Activated CD4-positive, alpha-beta T cell treated with anti-CD3 and anti-CD28 coated beads for 36 hours (primary cell): ENCODE measurements at places on chromosomes 3 and 15. TPM values are rescaled to one million over a fixed set of nuclear protein-coding genes. Genes with fewer than 3 reads are reported as not detected.
A peak's percentile ranks its signal among the peaks of the same experiment; 100 is the strongest.

GRCh38 chr3:191262650-191263049 is 63.6 kb downstream of the OSTN start:
- peaks cover 2% of the 10 kb centered on the region for H3K27me3 ChIP-seq
- no peaks in the 10 kb centered on the region for H3K4me1 ChIP-seq
- no peak overlapping the region for H3K4me3 ChIP-seq
- DNase-seq: no peak
- no peaks in the 10 kb centered on the region for H3K36me3 ChIP-seq

Gene CACNA1D
- total RNA-seq: 0.21 TPM

Gene CEMIP
- total RNA-seq: not detected

Gene IL12A
- total RNA-seq: not detected

Gene TUSC7
- not detected for total RNA-seq

DNA sequence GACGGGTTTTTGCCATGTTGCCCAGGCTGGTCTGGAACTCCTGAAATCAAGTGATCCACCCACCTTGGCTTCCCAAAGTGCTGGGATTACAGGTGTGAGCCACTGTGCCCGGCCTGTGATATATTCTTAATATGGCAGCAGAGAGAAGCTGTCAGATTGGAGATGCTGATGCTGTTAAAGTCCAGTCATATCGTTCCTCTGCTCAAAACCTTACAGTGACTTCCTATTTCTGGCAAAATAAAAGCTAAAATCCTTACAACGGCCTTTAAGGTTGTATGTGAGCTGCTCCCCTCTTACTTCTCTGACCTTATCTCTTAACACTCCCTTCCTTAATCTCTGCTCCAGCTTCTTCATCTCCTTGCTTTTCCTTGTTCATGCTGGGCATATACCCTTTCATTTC is 26.6 kb upstream of the MGA start:
- no peak overlapping the region for H3K4me3 ChIP-seq
- H3K27ac ChIP-seq: no peak overlapping the region
- peaks cover 13% of the 10 kb centered on the region for H3K4me1 ChIP-seq
- no peaks in the 10 kb centered on the region for H3K27me3 ChIP-seq
- H3K36me3 ChIP-seq: no peaks in the 10 kb centered on the region
- no peak for DNase-seq

Gene AP2M1
- total RNA-seq: 204 TPM

Gene CELF6
- total RNA-seq: 0.37 TPM

- peaks cover 46% of the 10 kb centered on the region for H3K36me3 ChIP-seq
- no peak overlapping the region for H3K4me3 ChIP-seq
- H3K27me3 ChIP-seq: no peaks in the 10 kb centered on the region
- DNase-seq: no peak
- peaks cover 24% of the 10 kb centered on the region for H3K4me1 ChIP-seq
Measured at GRCh38 chr3:105686278-105686897, 182.4 kb downstream of the CBLB start.

DNA sequence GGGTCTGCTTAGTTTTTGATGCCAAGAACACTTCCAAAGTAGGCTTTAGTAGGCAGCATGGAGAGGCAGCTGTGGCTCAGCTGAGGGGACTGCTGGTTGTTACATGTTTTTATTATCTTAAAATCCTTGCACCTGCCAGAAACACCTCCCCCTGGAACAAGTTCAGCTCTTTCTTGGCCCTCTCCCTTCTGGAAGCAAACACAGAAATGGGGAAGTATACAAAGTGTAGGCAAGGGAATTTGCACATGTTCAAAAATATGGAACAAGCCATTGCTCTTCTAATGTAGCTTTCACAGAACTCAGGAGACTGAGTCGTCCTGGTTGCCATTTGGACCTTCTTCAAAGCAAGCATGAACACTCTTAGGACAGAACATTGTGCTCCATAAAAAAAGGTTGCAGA is 169.1 kb upstream of the SEMA6D start:
- H3K27ac ChIP-seq: no peak overlapping the region
- no peaks in the 10 kb centered on the region for H3K4me1 ChIP-seq
- H3K4me3 ChIP-seq: no peak overlapping the region

- peaks cover 42% of the 10 kb centered on the region for H3K4me1 ChIP-seq
- H3K27ac ChIP-seq: peak overlapping the region; percentile 52
- no peak overlapping the region for H3K4me3 ChIP-seq
- peak; percentile 72 for DNase-seq
- H3K27me3 ChIP-seq: no peaks in the 10 kb centered on the region
- H3K36me3 ChIP-seq: peaks cover 31% of the 10 kb centered on the region
Measured at GRCh38 chr3:44468572-44469520, 8.6 kb downstream of the ZNF445 start.

- no peaks in the 10 kb centered on the region for H3K27me3 ChIP-seq
- peak overlapping the region; percentile 24 for H3K4me3 ChIP-seq
- peaks cover 9% of the 10 kb centered on the region for H3K36me3 ChIP-seq
- peak; percentile 15 for DNase-seq
Measured at GRCh38 chr3:18499301-18499700, 74.2 kb upstream of the SATB1 start.

- H3K27ac ChIP-seq: peak overlapping the region; percentile 95
- peaks cover 7% of the 10 kb centered on the region for H3K27me3 ChIP-seq
- H3K36me3 ChIP-seq: peaks cover 11% of the 10 kb centered on the region
Measured at GRCh38 chr15:41661518-41662225, 1.5 kb downstream of the MGA start.

Gene CYP1A2
- total RNA-seq: not detected

Gene ZNF660
- 0.21 TPM for total RNA-seq

GRCh38 chr3:72199530-72199929 is 414.6 kb upstream of the PROK2 start:
- H3K4me1 ChIP-seq: no peaks in the 10 kb centered on the region
- H3K27ac ChIP-seq: no peak overlapping the region
- peaks cover 3% of the 10 kb centered on the region for H3K36me3 ChIP-seq
- no peak for DNase-seq
- H3K27me3 ChIP-seq: peaks cover 3% of the 10 kb centered on the region
- H3K4me3 ChIP-seq: no peak overlapping the region

GRCh38 chr15:60076582-60077276 is 72.6 kb downstream of the FOXB1 start:
- DNase-seq: peak; percentile 5
- no peak overlapping the region for H3K4me3 ChIP-seq
- no peaks in the 10 kb centered on the region for H3K36me3 ChIP-seq
- H3K27me3 ChIP-seq: peaks cover 5% of the 10 kb centered on the region
- peaks cover 47% of the 10 kb centered on the region for H3K4me1 ChIP-seq

- no peaks in the 10 kb centered on the region for H3K4me1 ChIP-seq
- peaks cover 3% of the 10 kb centered on the region for H3K27me3 ChIP-seq
- no peak overlapping the region for H3K27ac ChIP-seq
- DNase-seq: no peak
- H3K4me3 ChIP-seq: no peak overlapping the region
- no peaks in the 10 kb centered on the region for H3K36me3 ChIP-seq
Measured at GRCh38 chr3:156366559-156366958, 188.4 kb downstream of the SSR3 start.

DNA sequence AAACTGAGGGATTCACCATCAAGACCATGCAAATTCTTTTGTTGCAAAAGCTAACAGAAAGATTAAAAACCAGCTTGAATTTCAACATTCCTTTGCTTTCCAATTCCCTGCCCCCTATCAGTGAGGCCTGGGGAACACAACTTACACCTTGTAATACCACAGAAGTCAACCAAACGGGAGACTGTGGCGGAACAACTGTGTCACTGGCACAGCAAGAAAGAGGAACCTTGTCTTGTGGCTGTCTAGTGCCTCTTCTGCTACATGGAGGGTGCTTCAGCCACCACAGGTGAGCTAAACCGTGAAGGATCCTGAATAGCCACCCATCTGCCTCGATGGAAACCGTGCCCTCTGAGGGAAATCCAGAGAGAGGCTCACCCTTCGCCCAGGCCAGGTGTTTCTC is 11.4 kb downstream of the CCDC12 start:
- no peaks in the 10 kb centered on the region for H3K27me3 ChIP-seq
- H3K36me3 ChIP-seq: peaks cover 15% of the 10 kb centered on the region
- DNase-seq: peak; percentile 48
- no peak overlapping the region for H3K27ac ChIP-seq
- H3K4me1 ChIP-seq: peaks cover 84% of the 10 kb centered on the region
- H3K4me3 ChIP-seq: no peak overlapping the region

- no peak overlapping the region for H3K4me3 ChIP-seq
- no peak for DNase-seq
- peaks cover 65% of the 10 kb centered on the region for H3K36me3 ChIP-seq
- H3K27ac ChIP-seq: no peak overlapping the region
Measured at GRCh38 chr3:185030399-185030798, 122.5 kb downstream of the C3orf70 start.

- no peaks in the 10 kb centered on the region for H3K4me1 ChIP-seq
- peaks cover 2% of the 10 kb centered on the region for H3K36me3 ChIP-seq
- H3K4me3 ChIP-seq: no peak overlapping the region
- H3K27me3 ChIP-seq: no peaks in the 10 kb centered on the region
- no peak overlapping the region for H3K27ac ChIP-seq
Measured at GRCh38 chr15:99467853-99468464, 97.8 kb upstream of the MEF2A start.

Gene NANOGP8
- not detected for total RNA-seq

DNA sequence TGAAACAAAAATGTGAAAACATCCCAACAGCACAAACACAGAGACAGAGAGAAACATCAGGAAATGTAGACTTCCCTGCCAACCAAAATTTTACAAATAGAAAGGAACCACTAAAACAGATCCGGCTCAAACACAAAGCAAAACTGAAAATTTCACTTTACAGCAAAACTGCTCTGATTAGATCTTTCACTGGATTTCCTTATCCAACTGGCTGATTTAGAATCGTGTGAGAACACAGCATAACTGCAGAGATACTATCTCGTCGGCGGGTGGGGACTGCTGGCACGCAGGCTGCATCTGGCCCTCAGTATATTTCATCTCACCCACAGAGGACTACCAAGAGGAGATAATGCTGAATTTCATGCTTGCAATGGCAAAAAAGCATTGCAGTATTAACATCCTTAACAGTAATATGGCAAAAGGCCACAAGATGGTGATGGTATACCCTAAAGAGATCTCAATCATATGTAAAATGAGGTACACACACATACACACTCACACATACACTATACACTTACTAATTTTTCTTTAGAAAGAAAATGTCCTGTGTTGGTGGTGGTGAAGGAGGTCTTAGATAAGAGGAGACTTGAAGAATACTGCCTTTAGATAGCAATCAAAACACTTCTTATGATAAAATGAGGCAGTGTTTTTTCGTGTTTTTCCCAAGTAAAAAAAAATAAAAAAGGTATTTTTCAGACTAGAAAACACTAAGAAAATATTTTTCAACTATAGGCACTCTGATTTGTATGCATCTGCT is 10.6 kb upstream of the LEO1 start:
- H3K4me3 ChIP-seq: peak overlapping the region; percentile 63
- peak; percentile 77 for DNase-seq
- H3K4me1 ChIP-seq: peaks cover 16% of the 10 kb centered on the region
- no peaks in the 10 kb centered on the region for H3K27me3 ChIP-seq

Gene CD200
- 42.3 TPM for total RNA-seq

Gene TICRR
- total RNA-seq: 28.9 TPM

Gene SENP8
- 3.0 TPM for total RNA-seq

DNA sequence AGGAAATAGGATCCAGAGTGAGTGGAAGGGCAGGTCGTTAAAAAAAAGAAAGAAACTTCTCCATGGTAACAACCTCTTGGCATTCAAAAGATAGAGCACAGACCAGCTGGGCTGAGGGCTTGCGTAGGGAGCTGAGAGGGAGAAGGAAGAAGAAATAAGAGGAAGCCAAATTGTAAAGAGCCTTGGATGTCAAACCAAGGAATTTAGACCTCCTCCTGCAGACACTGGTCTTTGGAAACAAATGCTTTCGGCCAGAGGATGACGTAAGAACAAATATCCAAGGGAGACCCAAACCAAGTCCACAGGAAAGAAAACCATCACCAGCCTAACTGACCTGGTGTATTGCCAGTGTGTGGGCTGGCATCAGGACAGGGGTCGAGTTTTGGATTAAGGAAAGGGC is 155.2 kb downstream of the UACA start:
- H3K27ac ChIP-seq: no peak overlapping the region
- no peaks in the 10 kb centered on the region for H3K4me1 ChIP-seq
- no peaks in the 10 kb centered on the region for H3K36me3 ChIP-seq
- no peak for DNase-seq
- H3K27me3 ChIP-seq: no peaks in the 10 kb centered on the region
- no peak overlapping the region for H3K4me3 ChIP-seq

GRCh38 chr15:28861031-28861534 is 12.6 kb upstream of the GOLGA6L7 start:
- no peaks in the 10 kb centered on the region for H3K36me3 ChIP-seq
- no peak for DNase-seq
- no peaks in the 10 kb centered on the region for H3K4me1 ChIP-seq

DNA sequence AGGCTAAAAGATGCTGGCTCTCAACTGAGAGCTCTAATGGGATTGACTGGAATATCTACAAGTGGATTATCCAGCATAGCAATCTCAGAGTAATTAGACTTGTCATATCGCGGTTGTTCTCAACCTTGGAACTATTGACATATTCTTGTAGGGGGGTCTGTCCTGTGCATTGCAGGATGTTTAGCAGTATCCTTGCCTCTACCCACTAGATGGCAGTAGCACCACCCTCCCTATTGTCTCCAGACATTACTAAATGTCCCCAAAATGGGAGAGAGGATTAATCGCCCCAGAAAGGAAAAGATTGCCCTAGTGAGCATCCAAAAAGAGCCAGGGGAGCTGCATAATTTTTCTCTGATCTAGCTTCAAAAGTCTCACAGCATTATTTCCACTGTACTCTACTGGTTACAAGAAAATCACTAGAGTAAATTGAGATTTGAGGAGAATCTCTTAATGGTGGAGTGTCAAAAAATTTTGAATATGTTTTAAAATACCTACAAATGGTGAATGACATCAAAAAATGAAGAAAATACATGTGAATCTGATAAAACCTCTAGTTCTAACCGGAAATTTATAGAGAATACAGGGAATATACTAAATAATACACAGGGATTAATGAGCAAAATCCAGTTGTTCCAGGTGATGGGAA is 388.2 kb upstream of the AGTR1 start:
- H3K27ac ChIP-seq: no peak overlapping the region
- peak; percentile 24 for DNase-seq
- no peaks in the 10 kb centered on the region for H3K36me3 ChIP-seq
- H3K27me3 ChIP-seq: no peaks in the 10 kb centered on the region

Gene SEMA7A
- 57.3 TPM for total RNA-seq

- H3K4me1 ChIP-seq: no peaks in the 10 kb centered on the region
- no peaks in the 10 kb centered on the region for H3K36me3 ChIP-seq
- peaks cover 13% of the 10 kb centered on the region for H3K27me3 ChIP-seq
- H3K4me3 ChIP-seq: no peak overlapping the region
Measured at GRCh38 chr3:37443363-37444035, 269.1 kb upstream of the LRRFIP2 start.

Gene SYNPR
- total RNA-seq: not detected
